ENCODE measurements at places on chromosomes 3 and 15.

DNA sequence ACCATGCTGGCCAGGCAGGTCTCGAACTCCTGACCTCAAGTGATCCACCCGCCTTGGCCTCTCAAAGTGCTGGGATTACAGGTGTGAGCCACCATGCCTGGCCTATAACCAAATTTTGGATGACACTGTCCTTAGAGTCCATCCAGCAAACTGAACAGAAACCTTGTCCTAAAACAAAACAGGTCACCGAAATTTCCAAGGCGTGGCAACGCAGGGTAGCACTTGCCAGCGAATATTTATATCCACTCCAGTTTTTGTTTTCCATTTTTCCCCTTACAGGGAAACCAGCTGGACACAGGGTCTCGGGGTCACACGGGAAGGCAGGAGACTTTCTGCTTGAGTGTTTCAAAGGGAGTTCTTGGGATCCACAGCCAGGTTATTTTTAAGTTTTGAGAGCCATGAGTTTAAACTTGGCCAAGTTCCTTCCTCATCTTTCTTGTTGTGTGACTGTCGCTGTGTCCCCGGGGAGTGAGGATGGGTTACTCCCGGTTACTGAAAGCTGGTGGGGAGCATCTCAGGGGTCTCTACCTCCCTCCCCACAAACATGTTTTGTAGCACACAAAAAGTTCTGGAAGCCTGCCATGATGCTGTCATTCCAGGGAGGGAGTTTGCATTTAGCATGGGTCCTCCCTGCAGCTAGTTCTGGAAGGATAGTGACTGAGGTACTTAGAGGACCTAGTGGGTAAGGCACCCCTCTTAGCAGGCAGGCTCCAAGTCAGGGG, 12.6 kb downstream of the LIMD1 start:
- DNase-seq: no peak

DNA sequence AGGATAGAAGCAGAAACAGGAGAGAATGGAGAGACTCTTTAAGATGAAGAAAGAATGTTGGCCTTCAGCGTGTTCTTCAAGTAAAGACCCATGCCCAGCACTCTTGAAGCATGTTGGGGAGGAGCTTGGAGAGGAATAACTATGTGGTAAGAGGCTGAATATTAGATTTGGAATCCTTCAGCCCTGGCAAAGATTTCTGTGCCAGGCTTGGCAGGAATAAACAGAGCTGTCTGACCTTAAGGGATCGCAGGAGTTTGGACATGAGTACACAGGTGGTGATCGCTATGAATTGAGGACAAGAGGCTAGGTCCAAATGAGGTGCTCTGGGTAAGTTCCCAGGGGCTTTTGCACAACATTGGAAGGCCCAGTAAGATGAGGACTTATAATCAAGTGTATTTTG, 132.6 kb upstream of the TBL1XR1 start:
- no peak for DNase-seq

DNA sequence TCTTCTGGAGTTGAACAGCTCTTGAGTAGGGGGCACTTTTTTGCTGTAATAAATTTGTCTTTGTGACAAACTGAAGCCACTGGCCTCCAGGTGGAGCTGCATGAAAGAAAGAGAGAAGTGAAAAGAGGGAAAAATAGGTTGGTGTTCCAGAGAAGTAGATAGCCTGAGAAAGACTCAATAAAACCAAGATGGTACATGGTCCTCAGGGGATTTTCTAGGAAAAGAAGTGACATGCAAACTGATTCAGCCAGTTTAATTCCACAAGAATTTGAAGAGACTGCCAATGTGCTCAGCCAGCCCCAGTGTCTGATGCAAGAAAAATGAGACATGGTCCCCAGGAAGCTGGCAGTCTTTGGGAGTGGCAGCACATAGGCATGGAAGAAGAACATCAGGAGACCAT, 152.7 kb downstream of the CD47 start:
- DNase-seq: no peak

DNA sequence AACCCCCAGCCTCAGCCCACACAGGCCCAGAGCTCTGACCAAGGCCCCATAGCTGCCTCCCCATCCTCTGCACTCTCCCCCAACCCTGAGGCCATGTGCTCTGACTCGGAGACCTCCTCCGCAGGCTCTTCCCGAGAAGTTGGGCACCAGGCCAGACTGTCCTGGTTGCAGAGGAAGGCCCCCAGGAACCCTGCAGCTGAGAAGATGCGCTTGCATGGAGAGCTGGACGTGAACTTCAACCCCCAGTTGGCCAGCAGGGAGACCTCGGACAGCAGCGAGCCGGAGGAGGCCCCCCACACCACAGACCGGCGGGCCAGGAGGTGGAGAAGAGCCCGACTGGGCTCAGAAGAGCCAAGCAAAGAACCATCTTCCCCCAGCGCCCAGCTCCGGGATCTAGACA, 119.5 kb upstream of the EIF1B start:
- DNase-seq: no peak
